ENCODE measurements at places on chromosomes 1 and 21. TPM values are rescaled to one million over a fixed set of nuclear protein-coding genes. Genes with fewer than 3 reads are reported as not detected.

Gene TNN
- 0.45 TPM for total RNA-seq

Gene FCRL5
- total RNA-seq, result 0.15 TPM

Gene IFI16
- total RNA-seq, result 110 TPM

Gene SLC22A15
- 5.0 TPM for total RNA-seq

Gene DYNLT4
- not detected for total RNA-seq

Gene CREB3L4
- 17.4 TPM for total RNA-seq

Gene DCST1
- not detected for total RNA-seq

Gene UBE2J2
- 38.8 TPM for total RNA-seq

DNA sequence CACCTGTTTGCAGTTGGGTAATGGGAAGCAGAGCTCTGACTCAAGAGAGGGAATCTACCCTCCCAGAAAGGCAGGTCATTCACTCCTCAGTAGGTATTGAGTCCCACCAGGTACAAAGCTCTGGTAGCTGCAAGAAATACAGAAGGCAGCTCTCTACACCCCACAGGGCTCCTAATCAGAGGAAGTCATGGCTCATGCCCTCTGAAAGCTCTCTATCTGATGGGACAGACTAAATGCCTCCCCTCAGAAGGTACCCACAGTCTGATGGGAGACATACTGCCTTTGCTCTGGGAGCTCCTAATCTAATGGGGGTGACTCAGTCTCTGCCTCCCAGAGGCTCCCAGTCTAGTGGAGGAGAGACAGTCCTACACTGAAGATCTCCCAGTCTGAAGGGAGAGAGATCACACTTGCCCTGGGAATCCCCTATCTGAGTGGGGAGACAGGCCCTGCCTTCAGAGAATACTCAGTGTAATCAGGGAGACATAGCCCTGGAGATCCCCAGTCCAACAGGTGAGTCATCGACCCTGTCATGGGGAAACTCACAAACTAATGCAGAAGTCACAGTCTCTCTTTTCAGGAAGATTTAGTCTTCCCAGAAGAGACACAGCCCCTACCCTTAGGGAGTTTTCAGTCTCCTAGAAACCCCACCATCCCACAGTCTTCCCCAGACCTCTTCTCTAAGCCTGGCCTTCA lies 23.7 kb downstream of the CAMK1G start:
- no peaks in the 10 kb centered on the region for H3K36me3 ChIP-seq
- DNase-seq, result no peak
- H3K4me1 ChIP-seq, result no peaks in the 10 kb centered on the region
- no peak overlapping the region for H3K27ac ChIP-seq
- no peak overlapping the region for H3K4me3 ChIP-seq
- H3K27me3 ChIP-seq, result no peaks in the 10 kb centered on the region

DNA sequence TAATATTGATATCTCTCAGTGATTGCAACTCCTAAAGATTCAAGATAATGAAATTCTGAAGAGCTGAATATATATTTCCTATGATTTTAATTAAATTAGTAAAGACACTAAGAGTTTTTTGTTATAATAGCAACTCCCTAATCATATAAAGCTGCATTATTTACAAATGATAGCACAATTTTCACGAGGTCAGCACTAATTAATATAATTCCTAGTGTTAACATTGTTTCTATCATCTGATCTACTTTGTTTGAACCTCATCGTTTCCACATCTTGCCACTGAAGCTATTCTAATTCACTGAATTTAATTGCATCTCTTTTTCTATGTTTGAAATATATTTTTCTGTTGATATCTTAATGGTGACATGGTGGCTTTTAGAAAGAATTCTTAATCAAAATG lies 279.1 kb upstream of the ADGRL4 start:
- no peak overlapping the region for H3K27ac ChIP-seq
- DNase-seq, result no peak
- no peaks in the 10 kb centered on the region for H3K4me1 ChIP-seq
- no peaks in the 10 kb centered on the region for H3K27me3 ChIP-seq
- H3K4me3 ChIP-seq, result no peak overlapping the region
- H3K36me3 ChIP-seq, result no peaks in the 10 kb centered on the region

GRCh38 chr1:42753070-42753469 lies 13.0 kb upstream of the CLDN19 start:
- H3K4me3 ChIP-seq, result no peak overlapping the region
- H3K27me3 ChIP-seq, result no peaks in the 10 kb centered on the region
- no peaks in the 10 kb centered on the region for H3K4me1 ChIP-seq
- no peak for DNase-seq
- H3K27ac ChIP-seq, result no peak overlapping the region
- H3K36me3 ChIP-seq, result peaks cover 46% of the 10 kb centered on the region

DNA sequence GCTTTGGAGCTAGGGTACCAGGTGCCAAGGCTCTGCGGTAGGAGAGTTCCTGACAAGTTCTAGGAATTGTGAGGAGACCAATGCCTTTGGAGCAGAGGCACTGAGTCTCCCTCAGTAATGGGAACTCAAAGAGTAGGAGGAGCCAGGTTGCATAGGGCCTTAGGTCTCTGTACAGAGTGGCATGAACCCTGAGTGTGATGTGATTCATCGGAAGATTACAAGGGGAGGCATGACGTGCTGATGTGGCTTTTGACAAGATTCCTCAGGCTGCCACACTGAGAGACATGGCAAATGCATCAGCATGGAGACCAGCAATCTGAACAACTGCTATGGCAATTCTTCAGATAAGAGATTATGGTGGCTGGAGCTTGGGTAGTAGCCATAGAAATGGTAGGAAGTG lies 94.6 kb upstream of the SLC44A3 start:
- no peak for DNase-seq
- no peaks in the 10 kb centered on the region for H3K4me1 ChIP-seq
- H3K36me3 ChIP-seq, result no peaks in the 10 kb centered on the region
- no peak overlapping the region for H3K4me3 ChIP-seq

- H3K36me3 ChIP-seq, result no peaks in the 10 kb centered on the region
- no peak overlapping the region for H3K27ac ChIP-seq
- no peaks in the 10 kb centered on the region for H3K4me1 ChIP-seq
Measured at GRCh38 chr1:73943270-73943669, 254.7 kb downstream of the LRRIQ3 start.

GRCh38 chr1:28581531-28582247 lies 10.4 kb upstream of the RAB42 start:
- peak overlapping the region; percentile 92 for H3K4me3 ChIP-seq
- peak overlapping the region; percentile 50 for H3K27ac ChIP-seq
- no peaks in the 10 kb centered on the region for H3K27me3 ChIP-seq
- DNase-seq, result peak; percentile 96

DNA sequence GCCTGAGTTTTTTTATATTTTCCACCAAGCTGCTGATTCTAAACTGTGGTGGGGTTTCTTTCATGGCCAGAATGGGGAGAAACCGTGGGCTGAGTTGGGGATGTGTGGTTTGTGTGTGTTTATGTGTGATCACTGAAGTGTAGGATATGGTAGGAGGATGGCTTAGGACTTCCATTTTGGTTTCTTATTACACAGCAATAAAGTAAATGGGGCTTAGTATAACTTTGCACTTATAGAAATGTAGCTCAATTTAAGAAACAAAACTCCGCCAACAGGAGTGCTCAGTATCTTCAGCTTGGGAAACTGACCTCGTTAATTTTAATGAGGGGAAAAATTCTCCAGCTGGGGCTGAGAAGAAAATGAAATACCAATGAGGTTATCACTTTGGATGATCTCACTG lies 77.8 kb downstream of the PBX1 start:
- H3K36me3 ChIP-seq, result no peaks in the 10 kb centered on the region
- no peak for DNase-seq
- no peak overlapping the region for H3K4me3 ChIP-seq
- no peak overlapping the region for H3K27ac ChIP-seq

- no peaks in the 10 kb centered on the region for H3K36me3 ChIP-seq
- no peaks in the 10 kb centered on the region for H3K4me1 ChIP-seq
- no peak overlapping the region for H3K27ac ChIP-seq
- no peaks in the 10 kb centered on the region for H3K27me3 ChIP-seq
Measured at GRCh38 chr1:119081700-119082099, 58.8 kb downstream of the WARS2 start.

DNA sequence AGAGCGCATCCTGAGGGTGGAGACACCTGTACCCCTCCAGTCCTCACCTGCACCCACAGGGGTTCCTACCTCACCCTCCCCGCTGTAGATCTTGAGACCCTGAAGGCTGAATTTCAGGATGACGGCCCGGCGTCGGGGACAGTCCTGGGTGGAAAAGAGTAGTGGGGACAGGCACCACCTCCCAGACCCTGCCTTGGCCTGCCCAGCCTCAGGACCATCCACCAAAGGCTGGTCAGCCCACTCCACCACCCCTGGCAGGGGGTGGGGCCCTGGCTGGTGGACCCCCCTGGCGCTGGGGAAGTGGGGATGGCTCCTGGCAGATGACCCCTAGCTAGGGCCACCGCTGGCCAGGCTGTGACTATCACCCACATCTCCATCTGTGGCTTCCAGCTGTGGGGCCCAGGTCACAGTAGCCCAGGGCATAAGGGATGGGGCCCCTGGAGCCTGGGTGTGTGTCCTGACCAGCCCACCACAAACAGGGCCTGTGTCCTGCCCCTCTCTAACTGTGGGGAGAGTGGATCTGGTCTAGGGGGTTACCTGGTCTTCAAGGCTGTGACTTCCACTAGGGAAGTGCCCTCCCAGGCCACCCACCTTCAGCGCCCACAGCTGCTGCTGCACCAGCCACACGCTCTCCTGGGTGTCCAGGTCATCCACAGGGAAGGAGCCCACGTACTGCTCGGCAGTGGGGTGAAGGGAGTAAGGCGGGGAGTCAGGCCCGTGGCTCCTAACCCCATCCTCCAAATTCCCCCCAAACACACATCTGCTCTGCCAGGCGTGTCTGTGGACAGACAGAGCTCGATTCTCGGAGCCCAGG lies 5.4 kb downstream of the SH2D5 start:
- H3K36me3 ChIP-seq, result no peaks in the 10 kb centered on the region

DNA sequence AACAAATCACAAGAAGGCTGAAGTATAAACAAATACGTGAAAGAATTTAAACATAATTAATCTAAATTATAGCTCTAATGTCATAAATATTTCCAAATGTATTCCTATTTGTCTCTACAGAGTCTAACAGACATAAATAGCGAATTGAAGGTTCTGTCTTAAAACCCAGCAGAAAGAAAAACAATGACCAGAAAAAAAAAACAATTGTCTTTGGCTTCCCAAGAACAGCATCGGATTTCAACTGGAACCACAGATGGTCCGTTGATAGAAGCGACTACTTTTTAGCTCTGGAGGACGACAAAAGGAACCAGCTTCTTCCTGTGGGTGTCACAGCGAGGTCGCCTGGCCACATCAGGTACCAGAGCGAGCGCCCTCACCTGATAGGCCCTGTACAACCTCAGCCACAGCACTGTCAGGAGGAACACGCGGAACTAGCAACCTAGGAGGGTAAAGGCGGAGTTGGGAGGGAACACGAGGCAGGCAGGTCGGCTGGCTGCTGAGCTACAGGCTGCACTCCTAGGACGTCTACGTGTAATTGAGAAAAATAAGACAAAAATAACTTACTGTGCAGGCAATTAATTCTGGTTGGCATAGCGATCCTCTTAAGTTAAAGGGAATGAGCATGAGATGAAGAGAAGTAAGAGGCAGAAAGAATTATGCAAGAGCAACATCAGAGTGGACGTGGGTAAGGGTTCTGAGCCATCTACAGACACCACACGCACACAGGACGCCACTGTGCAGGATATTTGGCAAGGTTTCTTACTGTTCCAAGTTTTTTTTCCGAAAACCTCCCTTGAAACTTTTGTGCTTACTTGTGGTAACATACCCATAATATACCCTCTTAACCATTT lies 16.7 kb upstream of the PRDM15 start:
- peaks cover 11% of the 10 kb centered on the region for H3K4me1 ChIP-seq
- peak; percentile 74 for DNase-seq
- no peaks in the 10 kb centered on the region for H3K36me3 ChIP-seq
- no peak overlapping the region for H3K4me3 ChIP-seq

GRCh38 chr1:172895050-172895460 lies 155.7 kb downstream of the TNFSF18 start:
- no peak overlapping the region for H3K27ac ChIP-seq
- no peaks in the 10 kb centered on the region for H3K27me3 ChIP-seq
- no peak for DNase-seq
- H3K36me3 ChIP-seq, result no peaks in the 10 kb centered on the region
- H3K4me3 ChIP-seq, result no peak overlapping the region

DNA sequence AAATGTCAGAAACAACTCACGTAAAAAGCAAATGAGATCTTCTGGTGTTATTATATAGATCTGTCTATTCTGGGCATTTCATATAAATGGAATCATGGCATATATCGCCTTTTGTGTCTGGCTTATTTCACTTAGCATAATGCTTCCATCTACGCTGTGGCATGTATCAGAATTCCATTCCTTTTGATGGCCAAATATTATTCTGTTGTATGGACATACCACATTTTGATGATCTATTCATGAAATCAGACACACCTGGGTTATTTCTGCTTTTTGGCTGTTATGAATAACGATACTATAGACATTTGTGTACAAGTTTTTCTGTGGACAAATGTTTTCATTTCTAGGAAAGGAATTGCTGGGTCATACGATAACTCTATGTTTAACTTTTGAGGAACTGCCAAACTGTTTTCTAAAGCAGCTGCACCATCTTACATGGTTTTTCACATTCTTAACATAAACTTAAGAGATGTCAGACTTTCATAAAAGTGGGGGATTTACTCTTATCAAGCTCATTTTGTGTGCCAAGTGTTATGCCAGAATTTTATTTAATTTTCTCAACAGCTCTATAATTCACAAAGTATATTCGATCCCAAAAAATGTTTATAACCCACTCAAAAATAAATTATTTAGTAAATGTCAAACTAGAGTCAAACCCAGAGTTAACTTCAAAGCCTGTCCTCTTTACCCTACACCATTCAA lies 7.6 kb downstream of the ENAH start:
- no peak overlapping the region for H3K4me3 ChIP-seq
- no peak for DNase-seq
- no peaks in the 10 kb centered on the region for H3K27me3 ChIP-seq
- H3K27ac ChIP-seq, result no peak overlapping the region
- no peaks in the 10 kb centered on the region for H3K4me1 ChIP-seq
- no peaks in the 10 kb centered on the region for H3K36me3 ChIP-seq

DNA sequence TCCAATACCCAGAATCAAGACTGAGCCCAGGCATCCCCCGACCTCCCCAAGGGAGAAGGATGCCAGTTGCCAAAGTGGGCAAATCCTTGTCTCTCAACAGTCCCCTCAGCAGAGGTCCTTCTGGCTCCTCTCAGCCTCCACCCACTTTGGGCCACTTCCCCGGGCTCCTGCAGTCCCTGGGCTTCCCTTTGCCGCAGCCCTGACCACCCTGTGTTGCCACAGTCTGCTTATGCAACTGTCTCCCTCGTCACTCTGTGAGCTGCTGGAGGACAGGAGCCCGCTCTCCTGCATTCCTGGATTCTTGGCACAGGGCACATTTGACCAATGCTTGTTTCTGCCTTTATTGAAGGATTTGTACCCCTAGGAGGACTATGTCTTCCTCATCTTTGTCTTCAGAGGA lies 2.9 kb upstream of the LRP8 start:
- peak; percentile 71 for DNase-seq
- H3K27me3 ChIP-seq, result no peaks in the 10 kb centered on the region
- H3K4me3 ChIP-seq, result no peak overlapping the region
- H3K36me3 ChIP-seq, result no peaks in the 10 kb centered on the region
